GM23248 (cell line): ENCODE measurements at places on chromosomes 16 and 17.

DNA sequence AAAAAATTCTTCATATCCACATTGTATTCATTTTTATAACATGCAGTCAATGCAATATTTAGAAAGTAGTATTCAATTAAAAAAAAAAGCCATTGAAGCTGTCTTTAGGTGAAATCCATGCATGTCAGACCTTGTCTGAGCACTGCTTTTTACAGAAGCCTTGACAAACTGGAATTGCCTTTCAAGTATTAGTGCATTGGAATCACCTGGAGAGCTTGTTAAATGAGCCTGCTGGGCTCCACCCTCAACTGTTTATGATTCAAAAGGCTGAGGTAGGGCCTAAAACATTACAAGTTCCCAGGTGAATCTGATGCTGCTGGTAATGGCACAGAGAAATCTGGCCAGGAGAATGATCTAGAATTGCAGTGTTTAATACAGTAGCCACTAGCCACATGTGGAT lies 85.8 kb downstream of the HIC1 start:
- DNase-seq, result no peak

- DNase-seq, result peak; percentile 79
Observed at GRCh38 chr17:4849011-4849536, 15.9 kb downstream of the MINK1 start.

DNA sequence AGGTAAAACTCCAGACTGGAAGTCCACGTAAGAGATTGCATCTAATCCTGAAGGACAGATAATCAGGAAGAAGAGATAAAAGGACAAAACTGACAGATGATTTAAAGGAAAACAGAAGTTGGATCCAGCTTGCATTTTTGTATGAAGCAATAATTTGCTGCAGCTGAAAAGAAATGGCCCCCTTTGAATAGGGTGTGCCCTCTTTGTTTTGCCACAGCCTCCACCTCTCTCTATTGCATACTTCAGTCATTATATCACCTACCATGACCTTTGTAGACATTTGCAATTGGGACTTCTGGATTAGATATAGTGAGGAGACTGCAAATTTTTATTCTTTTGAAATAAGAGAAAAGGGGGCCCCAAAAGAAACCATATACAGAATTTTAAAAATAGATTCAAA lies 8.1 kb downstream of the NOG start:
- DNase-seq, result no peak

DNA sequence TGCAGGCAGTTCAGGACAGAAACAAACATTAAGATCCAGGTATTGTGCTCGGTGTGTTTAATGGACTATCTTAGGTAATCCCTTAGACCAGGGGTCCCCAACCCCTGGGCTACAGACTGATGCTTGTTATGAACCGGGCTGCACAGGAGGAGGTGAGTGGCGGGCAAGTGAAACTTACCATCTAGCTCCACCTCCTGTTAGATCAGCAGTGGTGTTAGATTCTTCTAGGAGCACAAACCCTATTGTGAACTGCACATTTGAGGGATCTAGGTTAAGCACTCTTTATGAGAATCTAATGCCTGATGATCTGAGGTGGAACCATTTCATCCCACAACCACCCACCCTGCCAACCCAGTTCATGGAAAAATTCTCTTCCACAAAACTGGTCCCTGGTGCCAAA lies 37.8 kb upstream of the ASIC2 start:
- DNase-seq, result no peak

GRCh38 chr16:67888331-67888730 lies 3.6 kb downstream of the NRN1L start:
- DNase-seq, result no peak

DNA sequence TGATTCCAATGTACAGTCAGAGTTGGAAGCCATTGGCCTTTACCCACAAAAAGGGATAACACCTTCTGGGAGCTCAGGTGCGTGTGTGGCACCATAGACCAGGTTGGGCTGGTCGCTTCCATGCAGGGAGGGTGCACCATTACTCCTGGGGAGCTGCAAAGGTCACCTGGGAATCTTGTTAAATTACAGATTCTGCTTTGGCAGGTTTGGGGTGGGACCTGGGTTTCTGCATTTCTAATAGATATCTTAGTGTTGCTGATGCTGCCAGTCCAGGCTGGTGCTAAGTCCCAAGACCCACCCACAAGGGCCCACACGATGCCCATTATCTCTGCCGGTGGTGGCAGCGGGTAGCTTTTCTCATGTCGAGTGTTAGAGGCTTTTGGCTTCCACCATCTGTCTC lies 148.3 kb upstream of the CACNG5 start:
- no peak for DNase-seq

DNA sequence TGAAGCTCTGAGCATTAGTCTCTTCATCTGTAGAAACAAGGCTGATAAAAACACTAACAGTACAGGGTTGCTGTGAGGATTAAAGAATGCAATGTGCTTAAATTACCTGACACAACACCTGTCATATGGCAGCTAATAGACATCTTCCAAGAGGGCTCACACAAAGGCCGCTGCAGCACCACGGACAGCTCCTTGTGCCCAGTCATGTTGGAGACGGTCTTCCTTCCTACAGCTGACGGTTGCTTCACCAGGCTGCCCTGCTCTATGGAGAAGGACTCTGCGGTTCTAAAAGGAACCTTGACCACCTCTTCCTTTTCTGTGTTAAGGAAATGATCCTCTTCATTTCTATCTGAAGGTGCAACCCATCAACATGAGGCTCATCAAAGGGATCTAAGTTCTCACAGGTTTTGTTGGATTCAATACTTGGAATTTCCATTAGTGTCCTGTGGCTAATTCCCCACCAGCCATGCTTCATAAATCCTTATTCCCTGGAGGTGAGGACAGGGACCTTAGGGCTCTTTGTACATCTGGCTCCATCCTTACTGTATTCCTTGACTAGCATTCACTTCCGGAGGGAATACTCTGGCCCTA lies 138.9 kb upstream of the CES5A start:
- peak; percentile 41 for DNase-seq

DNA sequence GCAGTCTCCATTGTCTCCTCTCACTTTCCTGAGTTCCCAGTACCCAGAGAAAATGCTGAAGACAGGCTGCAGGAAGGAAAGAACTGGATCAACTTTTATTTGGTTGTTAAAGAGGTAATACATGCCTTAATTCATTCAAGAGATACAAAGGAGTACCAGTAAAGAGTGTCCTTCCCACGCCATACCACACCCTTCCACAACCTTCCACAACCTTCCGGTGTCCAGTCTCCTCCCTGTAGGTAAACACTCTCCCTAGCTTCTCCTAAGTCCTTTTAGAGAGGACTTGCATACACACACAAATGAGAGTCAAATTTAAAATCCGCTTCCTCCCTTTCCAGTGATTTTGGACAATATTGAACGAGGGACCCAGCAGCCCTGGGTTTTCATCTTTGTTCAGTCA lies 2.8 kb upstream of the CA7 start:
- DNase-seq, result no peak
